ENCODE measurements at places on chromosomes 13 and 19. TPM values are rescaled to one million over a fixed set of nuclear protein-coding genes. Genes with fewer than 3 reads are reported as not detected.

- H3K4me3 ChIP-seq = no peak overlapping the region
- no peaks in the 10 kb centered on the region for H3K36me3 ChIP-seq
- H3K4me1 ChIP-seq = no peaks in the 10 kb centered on the region
- no peak overlapping the region for H3K27ac ChIP-seq
Observed at GRCh38 chr13:85709072-85709471, 90.1 kb downstream of the SLITRK6 start.

DNA sequence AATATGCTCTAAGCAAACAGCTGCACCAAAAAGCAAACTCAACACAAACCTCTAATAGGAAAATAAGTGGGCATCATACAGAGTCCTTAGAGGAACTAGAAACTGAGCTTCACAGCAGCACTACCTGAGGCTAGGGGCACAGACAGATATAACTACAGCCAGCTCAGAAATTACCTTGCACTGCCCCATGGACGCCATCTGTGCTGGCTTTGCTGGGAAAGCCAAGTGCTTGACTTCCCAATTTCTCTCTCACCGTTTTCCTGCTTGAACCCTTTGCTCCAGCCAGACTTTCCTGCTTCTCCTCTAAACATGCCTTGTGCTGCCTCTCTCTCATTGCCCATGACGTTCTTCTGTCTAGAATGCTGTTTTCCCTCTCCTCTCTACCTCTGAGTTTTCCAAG is 29.3 kb downstream of the MTUS2 start:
- H3K4me1 ChIP-seq = no peaks in the 10 kb centered on the region
- no peaks in the 10 kb centered on the region for H3K27me3 ChIP-seq
- H3K27ac ChIP-seq = no peak overlapping the region
- no peak for DNase-seq
- no peaks in the 10 kb centered on the region for H3K36me3 ChIP-seq

- H3K27ac ChIP-seq = no peak overlapping the region
- no peak overlapping the region for H3K4me3 ChIP-seq
- no peaks in the 10 kb centered on the region for H3K4me1 ChIP-seq
- no peaks in the 10 kb centered on the region for H3K36me3 ChIP-seq
- no peaks in the 10 kb centered on the region for H3K27me3 ChIP-seq
Observed at GRCh38 chr13:82298106-82298505, 1584.2 kb downstream of the SLITRK1 start.

- H3K27ac ChIP-seq = no peak overlapping the region
- H3K27me3 ChIP-seq = no peaks in the 10 kb centered on the region
- no peak for DNase-seq
- H3K4me3 ChIP-seq = no peak overlapping the region
- no peaks in the 10 kb centered on the region for H3K4me1 ChIP-seq
- H3K36me3 ChIP-seq = peaks cover 73% of the 10 kb centered on the region
Observed at GRCh38 chr19:34468409-34468808, 13.1 kb upstream of the WTIP start.

MAP1S gene
- total RNA-seq = 76.2 TPM

DZIP1 gene
- 0.30 TPM for total RNA-seq

TPTE2 gene
- 0.30 TPM for total RNA-seq

ETFB gene
- total RNA-seq = 126 TPM

Data from activated CD4-positive, alpha-beta memory T cell treated with anti-CD3 and anti-CD28 coated beads, Interleukin-2, amount 10 ng/mL, durations not matched to agents 7 days and 5 days (primary cell).